CD8-positive, alpha-beta T cell (primary cell): ENCODE measurements at places on chromosomes 7 and 10.
A peak's percentile ranks its signal among the peaks of the same experiment; 100 is the strongest.

DNA sequence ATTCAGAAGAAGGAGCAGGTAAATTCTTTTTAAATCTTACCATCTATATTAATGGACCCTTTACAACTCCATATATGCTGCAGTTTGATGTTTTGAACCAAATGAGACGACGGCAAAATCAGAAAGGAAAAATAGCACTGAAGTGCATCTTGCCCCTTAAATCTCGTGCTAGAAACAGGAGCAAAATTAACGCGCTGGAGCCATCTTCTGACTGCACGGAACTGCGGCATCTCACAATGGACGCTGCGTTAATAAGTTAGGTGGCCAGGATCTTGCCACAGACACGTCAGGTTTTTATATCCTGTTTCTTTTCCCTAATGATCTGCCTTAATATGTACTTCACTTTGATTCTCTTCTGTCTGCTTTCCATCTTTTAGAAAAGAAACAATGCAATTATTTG lies 354.5 kb downstream of the TFEC start:
- DNase-seq: no peak

DNA sequence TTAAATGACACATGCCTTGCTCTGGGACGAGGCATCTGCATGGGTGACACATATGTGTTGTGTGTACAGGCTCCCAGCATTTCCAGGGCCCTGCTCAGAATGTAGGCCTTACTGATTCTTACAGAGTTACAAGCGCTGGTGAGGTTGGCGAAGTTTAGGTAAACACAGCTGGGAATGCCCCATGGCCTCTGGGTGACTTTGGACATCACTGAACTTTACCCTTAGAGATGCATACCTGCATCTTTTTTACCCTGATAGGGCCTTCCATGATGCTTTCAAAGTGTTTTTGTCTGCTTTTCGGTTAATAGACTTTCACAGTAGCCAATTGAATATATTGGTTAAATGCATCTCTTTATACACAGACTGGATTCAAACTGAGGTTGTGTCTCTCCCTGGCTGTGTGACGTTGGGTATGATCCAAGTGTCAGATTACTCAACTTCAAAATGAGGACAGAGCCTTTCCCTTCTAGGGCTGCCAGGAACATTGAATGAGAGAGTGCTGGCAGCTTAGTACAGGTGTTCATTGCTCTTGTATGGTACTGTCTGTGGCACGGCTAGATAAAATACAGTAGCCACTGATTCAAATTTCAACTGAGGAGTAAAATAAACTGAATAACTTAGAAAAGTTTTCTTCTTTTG lies 29.5 kb downstream of the EGFR start:
- no peak for DNase-seq

GRCh38 chr10:30784897-30785605 lies 155.5 kb upstream of the LYZL2 start:
- no peak for DNase-seq

GRCh38 chr7:96931891-96932290 lies 73.5 kb upstream of the DLX6 start:
- DNase-seq: no peak

DNA sequence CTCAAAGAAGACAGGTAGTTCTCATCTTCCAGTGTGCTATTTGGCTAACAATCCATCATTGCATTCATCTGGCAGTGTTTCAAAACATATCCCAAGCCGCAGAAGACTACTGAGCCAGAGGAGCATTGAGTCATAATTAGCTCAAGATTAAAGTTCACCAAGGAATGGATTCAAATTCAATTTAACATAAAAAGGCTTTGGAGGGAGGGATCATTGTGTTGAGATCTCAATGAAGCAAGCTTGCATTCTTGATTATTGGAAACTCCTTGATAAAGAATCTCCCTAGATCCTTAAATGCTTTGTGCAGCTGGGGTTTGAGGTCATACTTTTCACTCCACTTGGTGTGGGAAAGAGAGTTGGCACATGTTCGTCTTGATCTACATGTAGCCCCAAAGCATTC lies 142.8 kb upstream of the SEMA3A start:
- DNase-seq: no peak

DNA sequence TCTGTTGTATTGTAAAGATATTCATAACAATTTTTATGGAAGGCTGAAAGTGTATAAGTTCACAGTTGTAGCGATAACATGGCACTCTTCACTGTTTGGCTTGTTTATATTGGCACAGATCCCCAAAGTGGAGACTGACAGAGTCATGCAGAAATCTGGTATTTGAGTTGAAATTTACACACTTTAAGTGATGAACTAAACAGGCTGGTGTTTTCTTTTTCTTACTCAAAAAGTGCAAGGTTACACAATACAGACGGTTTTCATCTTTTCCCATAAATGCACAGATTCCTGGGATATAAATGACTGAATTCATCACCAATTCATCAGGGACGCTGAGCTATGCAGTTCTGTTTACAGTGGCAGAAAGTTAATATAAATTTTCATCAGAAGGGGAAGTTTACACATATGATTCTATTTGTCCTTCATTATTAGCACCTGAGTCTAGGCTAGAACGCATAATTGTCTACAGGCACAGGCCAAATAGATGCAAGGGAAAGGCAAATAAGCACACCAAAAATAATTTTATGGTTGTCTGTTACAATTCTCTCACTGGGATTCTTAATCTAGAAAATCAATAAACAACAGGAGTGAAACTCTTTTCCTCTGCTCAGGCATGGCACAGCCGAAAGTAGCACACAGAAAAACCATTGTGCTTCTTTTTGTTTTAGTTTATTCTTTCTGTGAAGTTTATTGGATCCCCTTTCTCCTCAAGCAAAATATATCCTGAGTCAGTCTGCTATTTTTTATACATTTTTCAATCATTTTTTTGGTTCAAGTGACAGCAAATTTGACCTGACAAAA lies 88.0 kb downstream of the FOXP2 start:
- DNase-seq: no peak

- no peak for DNase-seq
Observed at GRCh38 chr7:4049202-4049601, 632.9 kb upstream of the FOXK1 start.

- no peak for DNase-seq
Observed at GRCh38 chr10:497898-498451, 191.5 kb downstream of the DIP2C start.

GRCh38 chr10:113566888-113567287 lies 14.0 kb downstream of the HABP2 start:
- DNase-seq: no peak

GRCh38 chr7:95190515-95190914 lies 133.8 kb downstream of the PON1 start:
- DNase-seq: no peak

DNA sequence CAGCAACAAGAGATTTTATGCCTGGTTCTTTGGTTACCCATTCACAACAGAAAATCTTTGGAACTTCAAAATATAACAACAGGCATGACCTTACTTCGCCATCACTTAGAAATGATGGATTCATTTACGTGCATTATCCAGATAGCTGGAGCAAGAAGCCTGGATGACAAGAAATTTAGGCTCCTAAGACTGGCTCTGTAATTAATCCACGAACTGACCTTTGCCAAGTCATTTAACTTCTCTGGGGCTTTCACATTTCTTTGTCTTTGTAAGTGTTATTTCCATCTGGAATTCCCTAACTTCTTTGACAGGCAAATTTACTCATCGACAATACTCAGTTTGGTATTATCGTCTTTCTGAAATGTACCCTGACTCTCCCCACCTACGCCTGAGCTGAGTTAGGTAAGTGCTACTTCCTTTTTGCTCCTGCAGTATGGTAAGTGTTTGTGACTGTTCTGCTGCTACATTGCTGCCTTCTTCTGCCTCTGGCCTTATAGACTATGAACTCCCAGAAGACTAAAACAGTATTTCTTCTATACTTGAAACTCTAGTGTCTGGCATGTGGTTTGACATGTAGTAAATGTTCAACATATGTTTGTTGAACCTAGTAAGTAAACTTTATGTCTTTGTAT lies 5.5 kb upstream of the MDFIC start:
- no peak for DNase-seq

- DNase-seq: no peak
Observed at GRCh38 chr10:59706851-59707797, 2.5 kb downstream of the SLC16A9 start.

DNA sequence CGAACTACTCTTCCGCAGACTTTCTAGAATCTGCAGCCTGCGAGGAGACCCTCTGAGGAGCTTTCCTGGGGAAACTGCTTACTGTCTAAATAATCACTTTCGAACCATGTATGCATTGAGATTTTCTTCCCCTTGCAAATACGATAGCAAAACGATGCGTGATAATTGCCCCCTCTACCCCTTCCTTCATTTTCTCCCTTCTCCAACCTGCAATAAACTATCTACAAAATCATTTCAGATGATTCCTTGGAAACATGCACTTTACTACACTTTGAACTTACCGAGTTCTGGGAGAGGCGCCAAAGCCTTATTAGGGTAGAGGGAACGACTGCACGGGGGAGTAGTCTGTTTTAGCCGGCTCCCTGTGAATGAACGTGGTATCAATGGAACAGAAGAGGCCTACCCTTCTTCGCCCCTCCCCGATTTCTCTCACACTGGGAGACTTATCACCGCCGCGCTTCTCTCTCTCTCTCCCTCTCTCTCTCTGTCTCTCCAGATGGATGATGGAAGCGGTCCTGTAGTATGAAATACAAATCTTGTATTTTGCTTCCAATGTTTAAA lies at the start of gene FGFBP3:
Gene FGFBP3, minus strand, starts transcription at position 370 of the 561 bp plus-strand sequence. CDS start 517 bp downstream, outside the sequence.
- DNase-seq: peak; percentile 47

DNA sequence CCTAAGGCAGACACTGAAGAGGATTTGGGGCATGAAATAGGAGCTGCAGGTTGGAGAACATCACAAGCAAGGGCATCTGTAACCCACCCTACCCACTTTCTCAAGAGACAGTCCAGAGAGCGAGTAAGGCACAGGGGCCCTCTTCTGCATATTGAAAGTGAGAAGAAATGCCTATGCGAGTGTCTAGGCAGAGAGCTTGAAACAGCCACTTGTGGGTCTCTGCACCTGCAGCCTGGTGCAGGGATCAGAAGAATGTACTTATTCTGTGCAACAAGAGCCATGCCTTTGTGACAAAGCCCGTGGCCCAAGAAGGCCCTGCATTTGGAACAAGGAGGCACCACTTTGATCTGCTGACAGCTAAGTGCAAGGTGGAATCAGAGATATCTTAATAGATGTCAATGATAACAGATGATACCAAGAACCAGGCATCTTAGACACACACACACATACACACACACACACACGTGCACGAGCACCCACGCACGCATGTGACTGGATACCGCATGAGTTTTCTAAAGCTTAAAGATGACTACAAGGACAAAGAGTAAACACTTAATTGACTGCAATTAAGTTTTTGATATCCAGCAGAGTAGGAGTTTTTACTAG lies 89.3 kb downstream of the NPSR1 start:
- DNase-seq: no peak

GRCh38 chr7:101164071-101164840 lies 1.1 kb downstream of the VGF start:
- DNase-seq: no peak

- DNase-seq: no peak
Observed at GRCh38 chr10:87594864-87595263, 64.8 kb upstream of the PAPSS2 start.

DNA sequence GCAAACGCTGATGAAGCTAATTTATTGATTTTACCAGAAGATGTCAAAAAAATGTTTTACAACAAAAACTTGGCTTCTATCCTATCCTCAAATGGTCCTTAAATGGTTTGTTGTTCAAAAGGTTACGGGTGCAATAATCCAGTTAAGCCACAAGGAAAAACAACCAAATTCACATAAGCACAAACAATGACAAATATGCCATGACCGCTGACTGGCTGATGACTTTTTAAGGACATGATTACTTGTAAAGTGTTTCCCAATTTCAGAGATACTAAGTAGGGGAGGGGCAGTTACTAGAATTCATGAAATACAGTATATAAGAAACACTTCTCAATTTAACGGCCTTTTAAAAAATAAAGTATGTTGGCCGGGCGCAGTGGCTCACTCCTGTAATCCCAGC lies 28.8 kb downstream of the ABI1 start:
- no peak for DNase-seq

GRCh38 chr10:97770255-97770654 lies 1.5 kb downstream of the SFRP5 start:
- DNase-seq: no peak

DNA sequence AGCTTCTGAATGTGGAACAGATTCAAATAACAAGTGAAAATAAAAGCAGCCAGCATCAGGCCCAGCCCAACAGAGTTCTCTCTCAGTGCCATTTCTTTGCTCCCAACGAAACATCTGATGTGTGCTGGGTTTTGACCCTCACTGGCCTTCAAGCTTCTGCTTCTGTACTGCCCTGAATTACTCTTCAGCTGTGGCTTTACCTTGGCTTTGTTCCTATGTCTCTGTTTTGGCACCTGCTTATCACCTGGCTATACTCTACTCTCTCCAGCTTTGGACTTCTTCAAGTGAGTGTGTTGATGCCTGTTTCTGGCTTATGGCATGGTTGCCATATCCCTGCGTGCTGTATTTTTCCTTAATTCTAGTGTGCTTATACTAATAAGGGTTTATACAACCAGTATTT lies 768.3 kb downstream of the SORCS1 start:
- DNase-seq: no peak

- no peak for DNase-seq
Observed at GRCh38 chr10:3786295-3787015, 1.4 kb upstream of the KLF6 start.

DNA sequence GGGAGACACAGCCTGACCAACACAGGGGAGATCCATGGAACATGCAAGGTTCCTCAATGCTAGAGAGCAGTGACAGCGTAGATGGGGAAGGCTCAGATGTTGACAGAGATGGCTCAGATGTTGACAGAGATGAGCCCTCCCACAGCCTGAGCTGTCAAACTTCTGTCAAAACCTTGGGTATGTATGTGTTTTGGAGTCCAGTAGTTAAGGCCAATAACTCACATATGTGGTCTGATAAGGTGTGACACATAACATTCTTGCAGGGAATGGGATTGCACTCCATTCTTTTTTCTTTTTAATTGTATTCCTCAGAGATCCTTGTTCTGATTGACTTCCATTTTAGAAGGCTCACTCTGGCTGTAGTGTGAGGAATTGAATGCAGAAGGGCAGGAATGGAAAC lies 136.3 kb downstream of the C1GALT1 start:
- DNase-seq: no peak

GRCh38 chr7:55521917-55522902 lies 50.1 kb downstream of the VOPP1 start:
- DNase-seq: no peak

GRCh38 chr10:8272794-8273425 lies 218.4 kb downstream of the GATA3 start:
- no peak for DNase-seq

DNA sequence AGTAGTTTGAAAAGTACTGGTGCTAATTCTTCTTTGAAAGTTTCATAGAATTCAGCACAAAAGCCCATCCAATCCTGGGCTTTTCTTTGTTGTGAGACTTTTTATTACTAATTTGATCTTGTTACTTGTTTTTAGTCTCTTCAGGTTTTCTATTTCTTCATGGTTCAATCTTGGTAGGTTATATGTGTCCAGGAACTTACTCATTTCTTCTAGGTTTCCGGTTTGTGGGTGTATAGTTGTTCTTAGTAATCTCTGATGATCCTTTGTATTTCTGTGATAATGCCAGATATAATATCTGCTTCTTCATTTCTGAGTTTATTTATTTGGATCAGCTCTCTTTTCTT lies 147.5 kb downstream of the RTKN2 start:
- no peak for DNase-seq

- DNase-seq: no peak
Observed at GRCh38 chr10:110547139-110547761, 20.2 kb upstream of the SMC3 start.
